ENCODE measurements at places on chromosomes 12 and 14. TPM values are rescaled to one million over a fixed set of nuclear protein-coding genes. Genes with fewer than 3 reads are reported as not detected.

DNA sequence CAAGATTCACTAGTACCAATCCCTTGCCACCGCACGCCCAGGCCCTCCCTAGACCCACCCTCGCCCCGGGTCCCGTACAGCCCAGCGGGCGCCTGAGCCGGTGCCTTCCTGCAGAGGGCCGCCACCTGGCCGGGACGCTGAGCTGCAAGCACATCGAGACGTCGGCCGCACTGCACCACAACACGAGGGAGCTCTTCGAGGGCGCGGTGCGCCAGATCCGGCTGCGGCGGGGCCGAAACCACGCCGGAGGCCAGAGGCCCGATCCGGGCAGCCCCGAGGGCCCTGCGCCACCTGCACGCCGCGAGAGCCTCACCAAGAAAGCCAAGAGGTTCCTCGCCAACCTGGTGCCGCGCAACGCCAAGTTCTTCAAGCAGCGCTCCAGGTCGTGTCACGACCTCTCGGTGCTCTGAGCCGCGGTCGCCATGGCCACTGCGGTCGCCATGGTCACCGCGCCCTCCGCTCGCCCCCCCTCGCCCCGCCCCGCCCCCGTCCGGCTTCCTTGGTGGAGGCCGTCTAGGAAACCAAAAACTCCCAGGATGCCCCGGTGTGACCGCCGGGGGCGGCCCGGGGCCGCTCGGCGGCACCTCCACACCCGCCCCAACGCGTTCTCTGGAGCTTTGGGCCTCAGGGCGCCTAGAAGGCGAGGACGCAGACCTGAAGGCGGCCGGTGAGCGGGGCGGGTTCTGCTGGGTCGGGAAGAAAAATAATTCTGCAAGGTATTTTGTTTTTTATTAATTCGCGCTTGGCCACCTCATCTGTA, 3.7 kb downstream of the REM2 start:
- H3K27ac ChIP-seq, result peak overlapping the region; percentile 10
- no peaks in the 10 kb centered on the region for H3K27me3 ChIP-seq
- DNase-seq, result peak; percentile 80
- H3K4me3 ChIP-seq, result peak overlapping the region; percentile 51
- H3K4me1 ChIP-seq, result peaks cover 8% of the 10 kb centered on the region

DNA sequence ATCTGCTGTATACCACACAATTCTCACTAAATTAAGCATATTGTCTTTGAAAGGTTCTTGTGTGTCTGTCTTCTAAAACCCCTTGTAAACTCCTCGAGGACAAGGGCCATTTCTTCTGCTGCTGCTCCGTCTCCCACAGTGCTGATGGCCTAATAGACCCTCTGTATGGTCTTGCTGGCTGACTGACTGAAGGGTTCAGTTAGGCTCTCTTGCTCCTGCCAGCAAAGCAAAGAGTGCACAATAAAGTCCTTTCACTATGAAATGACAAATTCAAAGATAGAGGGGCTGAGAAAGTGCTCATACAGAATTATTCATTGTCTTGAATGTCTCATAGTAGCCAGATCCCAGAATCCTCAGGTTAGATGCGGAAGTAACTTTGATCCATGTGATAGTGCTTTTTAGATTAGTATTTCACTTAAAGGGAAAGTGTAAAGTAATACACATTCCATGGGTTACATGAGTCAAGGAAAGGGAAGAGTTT, 14.2 kb upstream of the RIOX1 start:
- H3K36me3 ChIP-seq, result no peaks in the 10 kb centered on the region
- no peaks in the 10 kb centered on the region for H3K27me3 ChIP-seq
- H3K4me3 ChIP-seq, result no peak overlapping the region
- no peak overlapping the region for H3K27ac ChIP-seq

DNA sequence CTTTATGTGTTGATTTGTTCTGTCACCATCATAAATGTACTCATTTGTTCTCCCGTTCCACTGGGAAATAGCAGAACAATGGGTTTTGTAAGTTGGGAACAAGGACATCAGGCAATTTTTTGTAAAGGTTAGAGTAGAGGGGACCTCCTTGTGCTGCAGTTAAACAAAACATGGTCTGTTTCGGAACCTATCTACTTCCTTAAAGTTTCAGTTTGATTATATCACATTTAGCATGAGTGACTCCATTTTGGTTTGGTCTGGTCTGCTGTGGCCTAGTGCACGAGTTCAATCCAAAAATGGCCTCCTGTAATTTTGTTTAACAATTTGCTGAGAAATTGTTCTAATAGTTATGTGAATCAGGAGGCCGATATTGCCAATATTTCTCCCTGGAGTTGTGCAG, 372.7 kb downstream of the NUAK1 start:
- DNase-seq, result no peak
- no peaks in the 10 kb centered on the region for H3K4me1 ChIP-seq
- no peak overlapping the region for H3K4me3 ChIP-seq
- H3K36me3 ChIP-seq, result no peaks in the 10 kb centered on the region
- no peaks in the 10 kb centered on the region for H3K27me3 ChIP-seq
- no peak overlapping the region for H3K27ac ChIP-seq

Gene SYNDIG1L
- total RNA-seq, result 0.27 TPM

Gene KRT82
- not detected for total RNA-seq

Gene CDH24
- total RNA-seq, result 1.5 TPM

GRCh38 chr14:22226381-22226780, 362.6 kb downstream of the DAD1 start:
- no peak overlapping the region for H3K27ac ChIP-seq
- H3K4me3 ChIP-seq, result no peak overlapping the region
- no peaks in the 10 kb centered on the region for H3K27me3 ChIP-seq
- H3K4me1 ChIP-seq, result no peaks in the 10 kb centered on the region
- no peaks in the 10 kb centered on the region for H3K36me3 ChIP-seq

DNA sequence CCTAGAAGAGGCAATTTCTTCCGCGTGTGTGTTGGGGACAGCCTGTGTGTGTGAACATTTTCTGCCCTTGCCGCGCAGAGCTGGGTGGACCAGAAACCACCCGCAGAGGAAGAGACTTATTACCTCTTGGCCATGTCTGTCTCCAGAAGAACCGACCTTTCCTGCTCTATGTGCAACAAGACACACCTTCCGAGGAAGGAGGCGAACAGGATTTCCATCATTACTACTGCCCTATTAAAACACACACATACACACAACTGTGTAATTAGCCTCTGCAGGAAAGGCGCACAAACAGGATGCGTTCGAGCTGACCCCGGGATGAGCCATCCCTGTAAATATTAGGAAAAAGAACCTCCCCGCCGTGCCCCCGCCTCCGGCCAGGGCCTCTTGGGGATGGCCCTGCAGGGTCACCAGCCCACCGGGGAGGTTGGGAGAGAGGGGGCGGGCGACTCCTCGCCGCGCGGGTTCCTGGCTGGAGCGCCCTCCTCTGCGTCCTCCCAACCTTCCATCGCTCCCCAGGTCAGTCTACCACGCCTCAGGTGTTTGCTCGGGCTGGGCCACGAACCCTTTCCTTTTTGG, 484 bp upstream of the PRKCH start:
- peak overlapping the region; percentile 34 for H3K4me3 ChIP-seq
- peaks cover 2% of the 10 kb centered on the region for H3K4me1 ChIP-seq
- no peaks in the 10 kb centered on the region for H3K36me3 ChIP-seq
- H3K27me3 ChIP-seq, result no peaks in the 10 kb centered on the region
- no peak overlapping the region for H3K27ac ChIP-seq
